ENCODE measurements at places on chromosomes 12 and 14. TPM values are rescaled to one million over a fixed set of nuclear protein-coding genes. Genes with fewer than 3 reads are reported as not detected.

The EFS gene
- total RNA-seq = not detected

The MYO1H gene
- total RNA-seq = not detected

The IFNG-AS1 gene
- total RNA-seq = 0.29 TPM

DNA sequence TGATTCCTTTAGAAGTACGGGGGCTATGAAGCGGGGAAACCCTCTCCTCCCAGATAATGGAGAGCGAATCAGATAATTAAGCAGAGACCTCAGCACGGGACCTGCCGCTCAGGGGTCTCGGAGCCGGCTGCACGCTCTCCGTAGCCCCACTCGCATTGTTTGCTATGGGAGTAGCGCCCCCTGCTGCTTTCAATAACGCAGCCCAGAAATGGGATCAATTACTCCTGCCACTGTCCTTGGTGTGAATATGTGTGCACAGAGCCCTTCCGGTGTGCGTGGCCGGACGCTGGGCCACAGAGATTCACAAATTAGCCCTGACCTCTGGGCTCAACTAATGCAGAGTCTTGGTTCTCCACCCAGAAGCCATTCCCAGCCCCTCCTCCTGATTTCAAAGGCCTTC, 76.4 kb upstream of the TMEM132C start:
- no peak overlapping the region for H3K27ac ChIP-seq
- no peak overlapping the region for H3K4me3 ChIP-seq
- DNase-seq = no peak
- H3K27me3 ChIP-seq = no peaks in the 10 kb centered on the region
- no peaks in the 10 kb centered on the region for H3K4me1 ChIP-seq

GRCh38 chr14:51472881-51473280, 178.8 kb upstream of the FRMD6 start:
- no peak for DNase-seq
- H3K27me3 ChIP-seq = peaks cover 47% of the 10 kb centered on the region
- peaks cover 2% of the 10 kb centered on the region for H3K36me3 ChIP-seq
- no peaks in the 10 kb centered on the region for H3K4me1 ChIP-seq
- H3K27ac ChIP-seq = no peak overlapping the region
- H3K4me3 ChIP-seq = no peak overlapping the region

GRCh38 chr12:124018539-124018938, 45.5 kb downstream of the ZNF664 start:
- no peaks in the 10 kb centered on the region for H3K27me3 ChIP-seq
- no peak overlapping the region for H3K27ac ChIP-seq
- H3K36me3 ChIP-seq = no peaks in the 10 kb centered on the region
- H3K4me1 ChIP-seq = peaks cover 8% of the 10 kb centered on the region
- no peak overlapping the region for H3K4me3 ChIP-seq

GRCh38 chr12:27449026-27449425, 2.5 kb downstream of the SMCO2 start:
- no peaks in the 10 kb centered on the region for H3K4me1 ChIP-seq
- H3K36me3 ChIP-seq = no peaks in the 10 kb centered on the region
- H3K27me3 ChIP-seq = peaks cover 23% of the 10 kb centered on the region
- no peak overlapping the region for H3K27ac ChIP-seq
- DNase-seq = no peak

- no peak overlapping the region for H3K27ac ChIP-seq
- DNase-seq = no peak
Measured at GRCh38 chr12:52259657-52260243, 14.7 kb upstream of the KRT86 start.

GRCh38 chr12:76685246-76685678, 78.7 kb upstream of the ZDHHC17 start:
- H3K4me1 ChIP-seq = peaks cover 5% of the 10 kb centered on the region
- H3K27ac ChIP-seq = no peak overlapping the region
- H3K27me3 ChIP-seq = peaks cover 19% of the 10 kb centered on the region
- H3K4me3 ChIP-seq = no peak overlapping the region
- no peaks in the 10 kb centered on the region for H3K36me3 ChIP-seq
- DNase-seq = no peak
